Regular cardiac myocyte (primary cell): ENCODE measurements at places on chromosomes 6 and 20. TPM values are rescaled to one million over a fixed set of nuclear protein-coding genes. Genes with fewer than 3 reads are reported as not detected.

NRSN1 gene
- not detected in 2 replicates for total RNA-seq

PACRG gene
- total RNA-seq = under 0.01 TPM in 1 of 2 replicates, not detected in the other

HLA-DRB5 gene
- total RNA-seq = 0.28 TPM in 1 of 2 replicates, not detected in the other

LRFN2 gene
- total RNA-seq = not detected in 2 replicates

HCRTR2 gene
- not detected in 2 replicates for total RNA-seq

GSTA2 gene
- total RNA-seq = not detected in 2 replicates

TIAM2 gene
- total RNA-seq = 3.5 and 3.7 TPM in 2 replicates

STMND1 gene
- not detected in 2 replicates for total RNA-seq

MAP1LC3A gene
- total RNA-seq = 10.7 and 20.3 TPM in 2 replicates

SIRPB2 gene
- total RNA-seq = not detected in 2 replicates

BPI gene
- 0.28 TPM in 1 of 2 replicates, not detected in the other for total RNA-seq

SLC22A2 gene
- under 0.01 TPM in 1 of 2 replicates, not detected in the other for total RNA-seq

RFX6 gene
- total RNA-seq = not detected in 2 replicates

TPD52L1 gene
- total RNA-seq = 7.5 and 21.7 TPM in 2 replicates

PPP1R10 gene
- 7.0 and 19.6 TPM in 2 replicates for total RNA-seq

COL11A2 gene
- 0.19 and 0.56 TPM in 2 replicates for total RNA-seq

FRS3 gene
- total RNA-seq = 0.56 and 0.77 TPM in 2 replicates

FBXO9 gene
- 20.9 and 36.4 TPM in 2 replicates for total RNA-seq

CEP85L gene
- 12.8 and 18.3 TPM in 2 replicates for total RNA-seq

SEMG1 gene
- not detected in 2 replicates for total RNA-seq

CCN6 gene
- not detected in 2 replicates for total RNA-seq

PRR18 gene
- total RNA-seq = not detected in 2 replicates

TFAP2C gene
- not detected in 2 replicates for total RNA-seq

PACSIN1 gene
- total RNA-seq = not detected in 2 replicates

LGSN gene
- total RNA-seq = under 0.01 TPM in 1 of 2 replicates, not detected in the other

SH3BGRL2 gene
- total RNA-seq = 2.1 and 3.7 TPM in 2 replicates

FRK gene
- 0.58 and 0.85 TPM in 2 replicates for total RNA-seq

ELOVL4 gene
- total RNA-seq = 6.2 and 7.3 TPM in 2 replicates

MCHR2 gene
- total RNA-seq = not detected in 2 replicates

C6orf163 gene
- 0.77 and 2.0 TPM in 2 replicates for total RNA-seq

CAP2 gene
- total RNA-seq = 17.2 and 17.8 TPM in 2 replicates

SCUBE3 gene
- 26.5 and 132 TPM in 2 replicates for total RNA-seq

CALHM4 gene
- total RNA-seq = 0.19 and 0.28 TPM in 2 replicates

PLN gene
- total RNA-seq = 0.19 and 3.1 TPM in 2 replicates

KCNB1 gene
- under 0.01 TPM in 2 replicates for total RNA-seq

ZNF391 gene
- total RNA-seq = 0.19 and 2.5 TPM in 2 replicates

TRIM31 gene
- total RNA-seq = not detected in 2 replicates
